Motor neuron (in vitro differentiated cells): ENCODE measurements at places on chromosomes 16 and 17. TPM values are rescaled to one million over a fixed set of nuclear protein-coding genes. Genes with fewer than 3 reads are reported as not detected.

C16orf89 gene
- 0.37 and 1.3 TPM in 2 replicates for total RNA-seq

ZG16 gene
- total RNA-seq, result 0.08 and 0.09 TPM in 2 replicates

C1QL1 gene
- total RNA-seq, result 84.6 and 116 TPM in 2 replicates

PLLP gene
- total RNA-seq, result 19.6 and 31.9 TPM in 2 replicates

PIPOX gene
- total RNA-seq, result 2.2 and 3.8 TPM in 2 replicates

OTOP3 gene
- total RNA-seq, result not detected in 2 replicates

LGALS9B gene
- not detected in 2 replicates for total RNA-seq

YBX2 gene
- total RNA-seq, result 0.43 and 0.81 TPM in 2 replicates

LGALS9 gene
- 1.3 and 3.2 TPM in 2 replicates for total RNA-seq

CFAP20 gene
- 35.8 and 36.8 TPM in 2 replicates for total RNA-seq

SCIMP gene
- 0.94 and 1.5 TPM in 2 replicates for total RNA-seq

HCRT gene
- total RNA-seq, result not detected in 2 replicates

GRCh38 chr17:67139784-67140665 is 95.7 kb downstream of the CACNG1 start:
- no peak for ATAC-seq

GRCh38 chr17:64209983-64210382 is 53.1 kb downstream of the TEX2 start:
- no peak for ATAC-seq

DNA sequence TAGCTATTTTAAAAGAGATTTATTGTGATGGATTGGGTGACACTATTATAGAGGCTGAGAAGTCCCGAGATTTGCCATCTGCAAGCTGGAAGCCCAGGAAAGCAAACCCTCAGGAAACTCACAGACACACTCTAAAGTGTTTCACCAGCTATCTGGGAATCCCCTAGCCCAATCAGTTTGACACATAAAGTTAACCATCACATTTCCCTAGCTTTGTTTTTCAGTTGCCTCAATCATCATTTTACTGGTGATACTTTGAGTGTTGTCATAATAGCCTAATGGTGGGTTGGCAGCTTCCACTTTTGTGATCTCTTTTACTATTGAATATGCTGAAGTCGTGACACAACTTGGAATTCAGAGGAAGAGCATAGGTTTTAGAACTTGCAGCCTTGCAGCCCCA is 1.8 kb downstream of the SGF29 start:
- no peak for ATAC-seq

- ATAC-seq, result no peak
Observed at GRCh38 chr16:80104401-80104800, 436.4 kb upstream of the DYNLRB2 start.

- no peak for ATAC-seq
Observed at GRCh38 chr17:55969562-55970324, 183.5 kb upstream of the ANKFN1 start.

- peak; percentile 76 for ATAC-seq
Observed at GRCh38 chr17:8997994-8998628, 23.2 kb upstream of the NTN1 start.

DNA sequence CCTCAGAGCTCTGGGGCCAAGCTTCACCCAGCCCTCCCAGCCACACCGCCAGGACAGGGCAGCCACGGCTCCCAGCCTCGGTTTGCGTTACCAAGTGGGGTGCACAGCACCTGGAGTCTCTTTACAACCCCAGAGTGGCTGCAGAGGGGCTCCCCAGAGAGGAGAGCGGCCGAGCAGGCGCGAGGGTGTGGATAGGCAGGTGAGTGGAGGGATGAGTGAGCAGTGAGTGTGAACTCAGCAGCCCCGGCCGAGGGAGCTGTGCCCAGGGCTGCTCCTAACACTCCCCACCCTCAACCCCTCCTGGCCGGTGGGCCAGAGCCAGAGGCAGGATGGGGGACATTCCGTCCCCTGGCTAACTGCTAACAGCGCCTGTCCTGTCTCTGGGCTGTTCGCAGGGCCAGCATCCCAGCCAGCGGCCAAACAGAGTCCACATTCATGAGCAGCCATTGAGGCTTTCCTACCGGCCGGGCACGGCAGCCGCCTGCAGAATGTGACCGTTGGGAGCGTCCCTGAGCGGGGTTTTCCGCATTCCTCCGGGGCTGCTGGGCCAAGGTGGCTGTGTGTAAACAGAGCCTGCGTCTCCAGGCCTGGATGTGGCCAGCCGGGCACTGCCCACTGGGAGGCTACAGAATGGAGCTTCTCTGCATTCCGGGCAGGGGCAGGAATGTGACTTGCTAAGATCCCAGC is 5.3 kb downstream of the ZNF469 start:
- ATAC-seq, result peak; percentile 24

DNA sequence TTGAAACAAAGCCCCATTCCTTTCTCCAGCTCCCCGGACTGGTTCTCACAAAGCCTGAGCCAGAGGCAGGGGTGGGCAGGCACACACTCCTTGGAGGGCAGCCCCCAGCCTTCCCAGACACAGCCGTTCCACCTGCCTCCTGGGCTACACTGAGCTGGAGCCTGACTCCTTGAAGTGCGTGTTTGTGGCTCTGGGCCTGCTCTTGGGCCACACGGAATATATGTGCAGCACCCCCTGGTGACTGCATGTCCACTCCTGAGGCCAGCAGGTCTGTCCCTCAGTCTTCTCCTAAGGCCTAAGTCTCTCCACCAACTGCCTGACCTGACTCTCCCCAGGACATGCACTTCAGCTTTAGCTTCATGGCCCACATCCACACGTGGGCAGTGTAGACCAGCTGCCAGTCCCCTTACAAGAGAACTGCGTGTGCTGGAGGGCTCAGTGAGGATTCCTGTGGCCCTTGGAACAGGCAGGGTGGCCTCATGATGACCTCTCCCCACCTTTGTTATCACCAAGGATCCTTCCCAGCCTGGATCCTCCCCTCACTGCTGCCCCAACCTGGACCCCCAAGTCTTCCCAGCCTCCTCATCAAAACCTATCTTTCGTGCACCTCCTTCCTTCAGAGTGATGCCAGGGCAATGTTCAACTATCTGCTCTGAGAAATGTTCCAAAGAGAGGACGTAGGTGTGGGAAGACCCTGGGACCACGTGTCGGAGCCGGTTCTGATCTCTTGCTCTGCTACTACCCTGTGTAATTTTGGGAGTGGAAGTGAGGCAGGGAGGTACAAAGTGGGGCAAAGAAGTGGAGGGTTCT is 12.4 kb upstream of the SLC6A2 start:
- ATAC-seq, result no peak

DNA sequence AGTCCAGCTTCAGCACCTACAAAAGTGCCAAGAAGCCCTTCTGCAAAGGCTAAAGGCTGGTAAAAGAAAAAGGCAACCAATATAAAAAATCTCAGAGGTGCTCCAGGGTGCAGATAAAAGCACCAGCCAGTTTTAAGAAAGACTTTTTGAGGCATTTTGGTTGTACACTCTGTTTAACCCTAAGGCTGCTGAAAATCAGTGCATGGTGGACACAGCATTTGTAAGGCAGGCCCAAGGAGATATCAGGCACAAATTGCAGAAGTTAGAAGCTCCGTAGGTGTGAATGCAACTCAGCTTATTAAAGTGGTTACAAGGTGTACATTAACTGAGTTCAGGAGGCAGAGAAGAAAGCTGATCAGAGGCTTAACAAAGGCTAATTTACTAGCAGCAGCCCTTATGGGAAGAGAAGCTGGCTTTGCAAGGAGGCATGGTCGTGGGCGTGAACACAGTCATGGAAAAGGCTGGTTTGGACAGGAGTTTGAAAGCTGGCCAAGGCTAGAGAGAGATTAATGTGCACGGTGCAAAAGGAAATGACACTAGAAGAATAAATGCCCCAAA is 21.1 kb downstream of the ACSM1 start:
- ATAC-seq, result peak; percentile 44

DNA sequence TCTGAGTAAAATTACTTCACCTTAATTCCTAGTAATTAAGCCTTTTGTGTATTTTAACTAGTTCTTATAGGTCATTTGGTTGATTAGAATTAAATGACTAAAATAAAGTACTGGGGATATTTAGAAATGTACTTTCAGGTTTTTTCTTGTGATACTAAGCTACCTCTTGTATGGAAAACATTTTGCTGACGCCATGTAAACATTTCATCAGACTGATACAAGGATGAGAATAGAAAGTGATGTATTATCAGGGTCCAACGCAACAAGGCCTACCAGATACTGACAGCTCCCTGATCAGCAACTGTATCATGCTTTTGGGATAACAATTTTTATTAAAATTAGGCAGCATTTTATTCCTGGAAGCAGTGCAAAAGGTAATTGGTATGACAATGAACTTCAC is 1.7 kb downstream of the SMARCE1 start:
- ATAC-seq, result no peak

DNA sequence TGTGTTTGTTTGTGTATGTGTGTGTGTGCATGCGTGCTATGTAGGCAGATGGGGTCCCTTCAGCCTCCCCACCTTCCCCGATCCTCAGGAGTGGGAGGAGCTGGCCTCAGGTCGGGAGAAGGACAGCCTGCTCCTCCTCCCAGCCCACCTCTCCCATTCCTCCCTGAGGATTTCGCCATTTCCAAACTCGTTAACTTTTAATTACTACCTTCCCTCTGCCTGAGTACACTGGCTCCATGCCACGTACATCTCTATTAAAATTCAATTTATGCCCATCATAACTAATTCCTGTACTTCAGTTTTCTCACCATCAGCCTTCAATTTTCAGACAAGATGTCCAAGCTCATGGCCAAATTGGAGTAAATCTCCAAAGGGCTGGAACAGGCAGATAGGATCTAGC is 148.6 kb downstream of the SDK2 start:
- ATAC-seq, result no peak

GRCh38 chr16:75758215-75758614 is 31.9 kb upstream of the CPHXL start:
- peak; percentile 55 for ATAC-seq

DNA sequence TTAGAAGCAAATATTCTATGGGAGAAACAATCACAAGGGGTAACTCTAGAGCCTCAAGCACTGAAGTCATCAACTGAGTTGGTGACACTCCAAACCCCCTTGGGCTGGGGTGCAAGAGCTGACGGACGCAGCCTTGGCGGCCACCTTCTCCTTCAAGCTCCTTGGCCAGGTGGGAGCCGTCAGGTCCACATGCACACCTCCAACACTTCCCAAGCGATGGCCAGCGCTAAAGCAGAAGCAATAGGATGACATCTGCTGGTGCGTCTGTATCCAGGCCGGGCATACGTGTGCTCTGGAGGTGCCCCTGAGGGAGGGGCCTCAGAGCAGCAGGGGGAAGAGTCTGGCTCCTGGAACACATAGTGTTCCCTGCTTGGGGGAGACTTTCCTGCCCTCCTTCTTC is 12.2 kb upstream of the FOXJ1 start:
- no peak for ATAC-seq

DNA sequence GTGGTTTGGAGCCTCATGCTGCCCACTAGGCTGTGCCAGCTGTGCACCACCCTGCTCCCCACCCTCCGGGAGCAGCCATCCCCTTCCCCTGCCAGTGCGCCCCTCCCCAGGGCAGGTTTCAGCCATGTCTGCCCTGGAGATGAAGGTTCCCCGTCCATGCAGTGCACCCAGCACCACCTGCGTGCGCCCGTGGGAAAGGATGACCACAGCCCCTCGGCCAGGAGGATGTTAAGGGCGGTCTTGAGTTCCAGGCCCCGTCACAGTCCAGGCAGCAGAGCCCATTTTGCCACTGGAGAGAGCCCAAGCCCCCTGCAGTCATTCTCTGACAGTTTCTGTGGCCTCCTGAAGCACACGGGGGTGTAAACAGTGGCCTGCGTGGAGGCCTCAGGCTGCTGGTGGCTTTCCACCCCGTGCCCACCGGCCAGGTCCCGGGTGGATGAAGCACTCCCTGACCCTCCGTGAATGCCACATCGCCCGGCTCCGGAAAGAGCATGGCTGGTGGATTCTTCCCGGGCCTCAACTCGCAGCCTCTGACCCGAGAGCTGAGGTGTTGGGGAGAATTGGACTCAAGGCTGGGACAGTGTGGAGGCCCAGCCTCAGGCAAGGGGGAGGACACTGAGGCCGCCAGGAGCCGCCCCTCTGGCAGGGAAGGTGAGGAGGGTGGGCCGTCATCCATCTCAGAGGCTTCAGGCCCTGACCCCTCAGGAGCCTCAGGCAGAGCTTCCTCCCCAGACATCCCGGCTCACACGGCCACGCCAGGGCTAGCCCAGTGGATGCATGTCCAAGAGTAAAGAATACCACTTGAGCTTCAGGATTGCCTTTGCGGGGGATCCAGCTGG is 69.7 kb upstream of the CHMP6 start:
- no peak for ATAC-seq

DNA sequence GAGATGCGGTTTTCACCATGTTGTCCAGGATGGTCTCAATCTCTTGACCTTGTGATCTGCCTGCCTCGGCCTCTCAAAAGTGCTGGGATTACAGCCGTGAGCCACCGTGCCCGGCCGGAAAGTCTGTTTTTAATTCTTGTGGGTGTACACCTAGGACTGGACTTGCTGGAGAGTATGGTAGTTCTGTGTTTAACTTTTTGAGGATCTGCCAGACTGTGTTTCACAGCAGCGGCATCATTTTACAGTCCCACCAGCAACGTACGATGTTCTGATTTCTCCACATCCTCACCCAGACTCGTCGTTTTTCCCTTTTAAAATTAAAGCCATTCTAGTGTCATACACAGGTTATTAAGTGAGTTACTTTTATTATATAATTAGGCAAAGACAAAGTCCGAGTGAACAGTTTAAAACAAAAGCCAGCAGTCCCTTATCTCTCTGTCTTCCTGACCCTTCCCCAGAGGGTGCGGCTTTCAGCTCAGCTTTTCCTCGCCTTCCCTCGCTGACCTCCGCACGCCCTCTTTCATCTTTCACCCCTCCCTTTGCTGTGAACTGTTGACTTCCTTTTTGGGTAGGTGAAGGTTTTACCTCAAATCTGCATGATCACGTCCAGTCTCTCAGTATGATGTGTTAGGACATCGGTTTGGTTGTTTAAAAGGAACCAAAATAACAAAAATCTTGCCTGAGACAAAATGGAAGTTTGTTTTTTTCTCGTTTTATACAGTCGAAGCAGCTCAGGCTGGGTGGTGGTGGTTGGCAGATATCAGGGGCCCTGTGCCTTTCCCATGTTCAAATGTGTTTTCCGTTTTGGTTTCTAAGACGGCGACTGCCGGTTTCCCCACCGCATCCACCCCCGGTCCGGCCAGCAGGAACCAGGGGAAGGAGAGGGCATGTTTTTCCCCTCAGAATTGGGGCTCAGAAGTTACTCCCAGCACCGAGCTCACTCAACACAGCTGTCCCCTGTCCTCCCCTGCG is 18.0 kb downstream of the FAM234A start:
- no peak for ATAC-seq

DNA sequence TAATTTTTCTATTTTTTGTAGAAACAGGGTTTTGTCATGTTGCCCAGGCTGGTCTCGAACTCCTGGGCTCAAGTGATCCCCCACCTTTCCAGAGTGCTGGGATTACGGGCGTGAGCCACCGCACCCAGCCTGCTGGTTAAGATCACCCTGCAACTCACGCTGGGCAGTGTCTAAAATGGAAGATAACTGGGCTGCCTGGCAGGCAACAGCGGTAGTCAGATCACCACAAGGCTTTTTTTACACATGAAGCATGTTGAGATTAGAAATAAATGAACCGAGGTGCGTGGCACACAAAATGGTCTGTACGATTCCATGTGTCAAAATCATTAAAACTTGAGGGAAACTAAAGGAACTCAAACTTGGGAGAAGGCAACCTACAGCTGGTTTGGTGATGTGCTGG is 26.7 kb downstream of the ZNF276 start:
- ATAC-seq, result no peak

- ATAC-seq, result no peak
Observed at GRCh38 chr16:7834771-7835431, 502.3 kb downstream of the RBFOX1 start.
